NK-92 treated with Interleukin-12 subunit alpha and Interleukin-12 subunit beta, amount 100 ng/mL, for 24 hours (cell line): ENCODE measurements at places on chromosomes 7 and 10.
A peak's percentile ranks its signal among the peaks of the same experiment; 100 is the strongest.

DNA sequence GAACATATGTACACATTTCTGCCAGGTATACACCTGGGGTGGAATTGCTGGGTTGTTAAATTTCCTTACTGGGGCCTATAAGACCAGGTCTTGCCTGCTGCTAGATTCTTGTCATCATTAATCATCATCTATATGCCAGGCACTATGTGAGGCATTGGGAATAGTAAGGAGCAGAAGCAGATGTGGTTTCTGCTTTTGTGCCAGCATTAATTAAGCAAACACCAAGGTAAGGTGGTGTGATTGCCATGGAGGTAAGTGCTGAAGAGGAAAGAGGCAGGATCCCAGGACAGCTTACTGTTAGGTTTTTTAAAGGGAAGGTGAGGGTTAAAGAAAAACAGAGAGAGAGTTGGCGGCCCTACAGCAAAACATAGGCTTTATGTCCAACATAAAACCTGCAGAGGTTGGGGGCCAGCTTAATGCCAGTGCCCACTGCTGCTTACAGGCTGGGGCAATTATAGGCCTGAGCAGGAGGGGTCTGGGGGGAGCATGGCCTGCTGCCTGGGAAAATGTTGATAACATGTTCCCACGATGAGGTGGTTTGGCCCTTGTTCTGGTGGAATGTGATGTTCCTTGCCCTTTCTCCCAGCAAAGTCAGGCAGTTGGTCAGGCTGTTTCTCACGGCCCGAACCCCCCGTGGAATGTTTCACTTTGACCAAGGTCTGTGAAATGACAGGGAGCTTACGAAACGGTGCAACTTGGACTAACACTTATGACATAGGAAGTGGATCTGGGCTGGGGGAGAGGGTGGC lies 93.9 kb downstream of the RBM20 start:
- DNase-seq: no peak

- no peak for DNase-seq
Measured at GRCh38 chr10:124182088-124182541, 88.7 kb upstream of the CHST15 start.

- no peak for DNase-seq
Measured at GRCh38 chr10:7436490-7437100, 25.8 kb upstream of the SFMBT2 start.

DNA sequence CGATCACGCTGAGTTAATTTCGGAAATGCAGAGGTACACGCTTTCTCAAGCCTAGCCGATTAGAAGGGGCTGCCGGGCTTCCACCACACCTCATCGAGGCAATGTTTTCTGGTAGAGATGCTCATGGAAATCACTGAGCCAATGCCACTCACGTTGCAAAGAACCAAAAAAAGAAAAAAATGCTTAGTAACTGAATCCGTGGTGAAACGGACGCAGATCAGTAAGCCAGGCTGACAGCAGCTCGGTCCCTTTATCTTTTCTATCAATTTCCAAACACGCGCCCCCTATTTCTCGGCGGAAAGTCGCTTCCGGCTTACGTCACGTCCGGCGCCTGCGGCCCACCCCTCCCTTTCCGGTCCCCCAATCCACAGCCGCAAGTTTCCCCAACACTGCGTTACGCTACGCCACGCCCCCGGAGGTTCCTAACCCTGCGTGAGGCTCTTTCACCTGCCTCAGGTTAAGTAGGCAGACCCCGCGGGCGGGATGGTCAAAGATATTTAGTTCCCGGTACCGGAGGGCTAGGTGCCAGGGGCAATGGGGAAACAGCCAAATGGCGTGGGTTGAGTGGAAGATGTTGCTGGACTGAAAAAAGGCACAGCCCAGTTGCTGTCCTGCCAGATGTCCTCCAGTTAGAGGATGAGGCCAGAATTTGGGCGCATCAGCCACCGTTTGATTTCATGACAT lies at the start of gene NSUN6:
Gene NSUN6, minus strand, starts transcription at position 264 of the 684 bp plus-strand sequence. CDS start 384 bp downstream, outside the sequence.
- DNase-seq: peak; percentile 72

DNA sequence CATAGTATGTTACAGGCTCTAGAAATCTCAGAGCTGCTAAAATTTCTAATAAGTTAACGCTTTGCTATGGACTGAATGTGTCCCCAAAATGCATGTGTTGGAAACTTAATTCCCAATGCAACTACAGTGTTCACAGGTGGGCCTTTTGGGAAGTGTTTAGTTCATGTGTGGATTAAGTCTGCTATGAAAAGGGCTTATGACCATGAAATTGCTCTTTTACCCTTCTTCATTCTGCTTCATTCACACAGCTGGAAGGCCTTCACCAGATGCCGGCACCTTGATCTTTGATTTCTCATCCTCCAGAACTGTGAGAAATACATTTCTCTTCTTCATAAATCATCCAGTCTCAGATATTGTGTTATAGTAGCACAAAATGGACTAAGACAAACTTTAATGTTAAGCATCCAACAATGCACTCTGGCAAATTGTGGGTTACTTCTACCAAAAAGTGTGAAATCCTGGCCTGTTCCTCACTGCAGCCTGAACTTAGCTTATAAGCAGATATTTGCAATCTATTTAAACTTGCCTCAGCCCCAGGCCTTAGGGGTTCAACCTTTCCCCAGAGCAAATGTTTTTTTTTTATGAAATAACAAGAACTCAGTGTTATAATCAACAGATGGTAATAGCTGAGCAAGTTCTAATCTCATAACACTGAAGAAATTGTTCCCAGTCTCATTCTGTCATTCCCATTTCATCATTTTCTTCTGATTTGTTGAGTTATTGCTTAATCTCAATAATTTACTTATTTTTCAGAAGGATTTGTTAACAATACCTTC lies 523.6 kb downstream of the KIF20B start:
- DNase-seq: no peak

DNA sequence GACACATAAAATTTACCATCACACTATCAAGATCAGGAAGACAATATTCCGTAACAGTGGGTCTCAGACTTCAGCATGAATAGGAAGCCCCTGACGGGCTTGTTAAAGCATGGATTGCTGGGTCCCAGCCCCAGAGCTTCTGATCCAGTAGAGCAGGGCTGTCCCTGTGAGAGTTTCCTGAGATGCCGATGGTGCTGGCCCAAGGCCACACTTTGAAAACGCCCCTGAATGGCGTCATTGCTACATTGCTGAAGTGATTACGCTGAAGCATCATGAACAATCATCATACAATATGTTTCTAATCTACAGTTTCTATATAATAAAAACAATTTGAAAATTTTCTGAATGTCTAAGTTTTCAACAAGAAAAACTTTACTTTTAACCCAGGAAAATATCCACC lies 38.0 kb upstream of the TMEM72 start:
- no peak for DNase-seq

DNA sequence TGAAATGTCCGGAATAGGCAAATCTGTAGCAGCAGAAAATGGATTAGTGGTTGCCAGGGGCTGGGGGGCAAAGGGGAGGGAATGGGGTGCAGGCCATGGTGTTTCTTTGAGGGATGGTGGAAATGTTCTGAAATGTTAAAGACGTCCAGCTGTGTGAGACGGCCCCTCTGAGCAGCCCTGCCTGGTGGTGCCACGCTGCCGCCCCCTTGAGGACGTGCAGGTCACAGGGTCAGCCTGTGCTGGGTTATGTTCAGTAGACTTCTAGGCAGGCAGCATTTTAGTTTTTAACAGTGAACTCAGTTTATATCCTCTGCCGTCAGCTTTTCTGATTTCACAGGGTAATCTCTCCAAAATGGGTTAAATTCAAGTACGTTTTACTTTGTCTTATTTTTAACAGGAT lies 9.4 kb downstream of the NUB1 start:
- peak; percentile 19 for DNase-seq

GRCh38 chr10:71038921-71039320 lies 150.6 kb upstream of the PCBD1 start:
- DNase-seq: no peak

- DNase-seq: no peak
Measured at GRCh38 chr7:101433688-101434087, 71.0 kb downstream of the COL26A1 start.

GRCh38 chr10:115854740-115855435 lies 418.1 kb downstream of the GFRA1 start:
- no peak for DNase-seq

DNA sequence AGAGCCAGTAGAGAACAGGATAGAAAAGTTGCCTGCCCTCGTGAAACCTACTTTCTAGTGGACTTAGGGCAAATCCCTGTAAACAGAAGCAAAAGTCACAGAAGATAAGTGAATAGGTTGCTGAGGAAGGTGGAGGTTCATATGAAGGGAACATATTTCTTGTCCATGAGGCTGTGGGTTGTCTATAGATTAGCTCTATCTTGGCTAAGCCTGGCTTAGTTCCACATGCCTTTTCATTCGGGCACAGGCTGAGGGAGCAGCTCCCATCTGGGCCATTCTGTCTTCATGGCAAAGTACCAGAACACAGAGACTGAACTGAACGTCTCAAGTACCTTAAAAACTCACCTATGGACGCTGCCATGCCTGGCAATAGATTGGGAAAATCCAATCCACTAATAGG lies 45.3 kb downstream of the BZW2 start:
- DNase-seq: no peak

DNA sequence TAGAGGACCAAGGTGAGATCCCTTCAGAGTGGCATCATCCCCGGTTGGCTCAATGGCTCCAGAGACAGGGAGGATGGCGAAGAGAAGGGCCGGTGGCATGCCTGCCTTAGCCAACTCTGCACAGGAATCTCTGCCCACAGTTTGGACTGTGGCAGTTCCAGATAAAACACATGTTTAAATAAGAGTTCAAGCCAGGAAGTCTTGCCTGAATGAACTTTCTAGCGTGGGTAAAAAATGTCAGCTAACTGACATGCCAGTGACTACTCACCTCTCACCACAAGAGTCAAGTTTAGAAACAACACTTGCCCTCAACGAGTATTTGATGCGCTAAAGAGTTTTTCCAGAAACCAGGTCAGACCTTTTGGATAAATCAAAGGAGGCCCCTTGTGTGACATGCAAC lies 3.0 kb downstream of the NOD1 start:
- DNase-seq: no peak

GRCh38 chr10:47121336-47121735 lies 178.7 kb upstream of the GDF10 start:
- DNase-seq: no peak

- no peak for DNase-seq
Measured at GRCh38 chr7:32005577-32005976, 64.6 kb downstream of the PDE1C start.

- no peak for DNase-seq
Measured at GRCh38 chr10:31977440-31978155, 49.0 kb upstream of the ARHGAP12 start.

DNA sequence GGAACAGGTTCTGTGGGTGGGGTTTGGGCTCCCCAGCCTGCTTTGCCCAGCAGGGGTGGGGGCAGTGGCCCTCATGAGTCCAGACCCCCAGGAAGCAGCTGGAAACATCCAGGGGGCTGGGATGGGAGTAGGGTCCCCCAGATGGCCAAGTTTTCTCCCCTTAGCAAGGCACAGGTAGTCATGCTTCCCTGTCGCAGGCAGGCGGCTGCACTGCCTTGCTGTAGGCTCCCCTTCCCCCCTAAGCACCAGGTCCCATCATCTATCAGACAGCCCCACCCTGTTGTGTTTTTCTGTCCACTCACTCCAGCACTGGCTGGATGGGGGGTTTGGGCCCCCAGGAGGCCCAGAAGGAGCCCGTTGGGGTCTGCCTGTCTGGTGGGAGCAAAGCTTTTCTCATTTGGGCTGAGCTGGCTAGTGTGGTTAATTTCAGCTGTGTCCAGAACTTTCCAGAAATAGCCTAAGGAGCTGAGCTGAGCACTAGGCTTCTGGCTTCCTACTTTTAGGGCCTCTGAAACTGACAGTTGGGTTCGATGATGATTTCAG lies 7.9 kb downstream of the BRI3 start:
- DNase-seq: no peak

DNA sequence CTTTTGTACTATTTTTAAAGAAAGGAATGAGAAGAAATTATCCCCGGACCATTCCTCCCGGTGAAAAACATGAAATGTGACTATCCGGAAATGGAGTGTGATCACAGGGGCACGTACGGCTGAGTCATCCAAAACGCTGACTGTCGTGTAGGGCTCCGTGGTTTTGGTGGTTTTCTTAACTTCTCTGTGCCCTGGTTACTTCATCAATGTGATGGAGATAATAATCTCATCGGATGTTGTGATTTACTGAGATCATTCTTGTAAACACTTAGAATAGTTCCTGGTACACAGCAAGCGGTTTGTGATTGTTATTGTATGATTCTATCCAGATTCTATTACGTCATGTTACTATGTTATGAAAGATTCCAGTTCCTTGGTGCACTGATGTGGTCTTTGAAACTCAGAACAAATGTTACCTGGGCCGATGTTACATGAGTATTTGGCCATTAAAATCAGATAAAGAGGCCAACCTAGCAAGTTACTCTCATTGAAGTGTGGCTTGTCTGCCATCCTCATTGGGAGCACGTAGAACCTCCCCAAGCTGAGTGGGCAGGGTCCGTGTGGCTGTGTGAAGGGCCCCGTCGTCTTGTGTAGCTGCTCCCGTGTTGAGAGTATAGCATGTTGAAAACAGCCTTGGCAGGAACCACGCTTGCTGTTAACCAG lies 99.5 kb downstream of the CAMK1D start:
- peak; percentile 48 for DNase-seq

DNA sequence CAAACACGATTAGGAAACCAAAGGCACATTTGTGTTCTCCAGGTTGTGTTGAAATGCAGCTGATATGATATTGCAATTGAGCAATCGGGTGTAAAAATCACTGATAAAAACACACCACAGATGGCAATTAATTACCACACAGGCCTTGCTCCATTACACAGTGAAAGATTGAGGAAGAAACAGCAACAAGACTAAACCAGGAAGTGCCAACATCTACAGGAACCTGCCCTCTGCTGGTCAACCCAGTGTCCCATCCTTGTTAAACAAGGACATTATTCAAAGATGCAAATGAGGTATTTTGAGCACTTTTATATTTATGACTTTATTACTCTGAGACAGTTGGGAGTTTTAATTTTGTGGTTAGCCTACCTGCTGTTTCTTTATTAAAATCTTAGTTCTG lies 765.6 kb upstream of the GHITM start:
- no peak for DNase-seq

DNA sequence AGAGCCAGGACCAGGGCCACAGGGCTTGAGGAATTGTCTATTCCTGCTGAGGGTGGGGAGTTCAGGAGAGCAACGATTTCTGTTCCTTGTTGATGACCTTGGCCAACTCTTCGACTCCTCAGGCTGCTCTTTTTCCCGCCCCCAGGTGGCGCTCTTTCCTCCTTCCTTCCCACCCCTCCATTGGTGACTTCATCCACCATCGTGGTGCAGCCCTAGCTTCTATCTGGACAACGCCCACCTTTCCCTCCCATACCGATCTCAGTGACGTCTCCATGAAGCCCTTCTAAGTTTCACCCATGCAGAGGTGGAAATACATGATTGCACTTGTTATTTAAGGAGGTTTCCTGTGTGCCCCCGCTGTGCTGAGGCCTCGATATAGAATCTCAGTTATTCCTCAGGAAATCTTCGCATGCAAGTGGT lies 22.1 kb upstream of the CARD11 start:
- peak; percentile 26 for DNase-seq

GRCh38 chr10:7251696-7252465 lies 159.0 kb downstream of the SFMBT2 start:
- DNase-seq: no peak

DNA sequence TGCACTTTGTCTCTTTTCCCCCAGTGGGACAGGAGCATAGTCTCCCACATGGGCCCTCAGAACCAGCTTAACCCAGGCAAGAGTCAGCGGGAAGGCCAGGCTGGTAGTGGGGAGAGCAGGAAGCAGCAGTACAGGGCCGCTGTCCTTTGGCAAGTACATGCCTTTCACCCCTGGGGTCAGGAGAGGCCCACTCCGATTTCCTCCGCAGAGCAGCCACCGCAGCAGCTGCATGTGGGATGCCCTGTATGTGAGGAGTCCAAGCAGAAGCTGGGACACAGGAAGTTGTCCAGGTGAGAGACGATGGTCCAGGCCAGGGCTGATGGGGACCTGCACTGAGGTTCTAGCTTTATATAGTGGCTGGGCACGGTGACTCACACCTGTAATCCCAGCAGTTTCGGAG lies 36.7 kb upstream of the GALNTL5 start:
- no peak for DNase-seq
